ENCODE measurements at places on chromosomes 7 and 10.

DNA sequence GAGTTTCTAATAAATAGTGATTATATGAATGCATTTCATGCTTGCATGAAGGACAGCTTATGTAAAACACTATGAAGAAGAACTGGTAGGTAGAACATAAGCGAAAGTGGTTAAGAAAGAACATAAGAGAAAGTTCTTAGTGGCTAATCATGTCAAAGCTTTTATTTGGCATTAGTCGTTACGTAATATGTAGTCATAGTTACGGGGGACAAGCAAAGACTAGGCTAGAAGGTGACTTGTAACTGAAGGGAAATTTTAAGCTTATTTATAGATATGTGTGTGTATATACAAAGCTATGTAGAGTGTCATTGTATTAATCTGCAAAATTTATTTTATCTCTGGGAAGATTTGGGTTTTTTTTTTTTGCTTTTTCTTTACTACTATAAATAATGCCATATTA, 36.9 kb downstream of the CAPZA2 start:
- DNase-seq: peak; percentile 29

- no peak for DNase-seq
Measured at GRCh38 chr10:118383699-118384098, 41.6 kb upstream of the FAM204A start.

DNA sequence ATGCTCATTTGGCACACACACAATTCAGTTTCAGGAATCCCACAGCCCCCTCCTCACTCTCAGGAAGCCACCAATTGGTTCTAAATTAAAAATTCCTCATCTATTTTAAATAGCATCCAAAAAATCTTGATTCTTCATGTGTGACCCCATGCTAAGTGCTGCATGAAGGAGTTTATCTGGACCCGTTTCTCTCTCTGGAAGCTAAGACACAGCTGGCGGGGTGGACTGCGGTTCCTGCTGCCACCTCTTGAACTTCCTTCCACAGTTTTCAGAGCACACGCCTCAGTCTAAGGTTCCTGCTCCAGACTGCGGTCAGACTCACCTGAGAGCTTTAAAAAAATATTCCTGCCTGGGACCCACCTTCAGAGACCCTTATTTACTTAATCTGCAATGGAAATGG, 34.5 kb downstream of the LYZL1 start:
- no peak for DNase-seq

- DNase-seq: no peak
Measured at GRCh38 chr7:116021237-116021636, 9.3 kb downstream of the TFEC start.

- DNase-seq: no peak
Measured at GRCh38 chr7:110375068-110375467, 715.9 kb upstream of the LRRN3 start.

DNA sequence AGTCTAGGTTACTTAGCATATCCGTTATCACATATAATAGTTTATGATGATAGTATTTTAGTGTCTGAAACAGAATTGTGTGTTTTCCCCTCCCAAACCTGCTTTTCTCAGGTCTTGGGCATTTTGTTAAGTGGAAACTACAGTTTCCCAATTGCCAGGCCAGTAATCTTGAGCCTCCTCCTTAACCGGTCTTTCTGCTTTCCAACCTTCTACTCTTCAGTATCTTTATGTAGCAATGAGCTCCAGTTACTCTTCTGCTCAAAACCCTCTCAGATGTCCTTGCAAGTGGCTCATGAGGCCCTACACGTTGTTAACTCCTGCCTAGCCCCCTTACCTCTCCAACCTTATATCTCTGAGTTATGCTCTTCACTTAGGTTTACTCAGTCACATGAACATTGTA, 22.0 kb downstream of the WAC start:
- no peak for DNase-seq

- peak; percentile 53 for DNase-seq
Measured at GRCh38 chr7:127578036-127578684, 7.2 kb downstream of the GCC1 start.

- no peak for DNase-seq
Measured at GRCh38 chr7:70620333-70621055, 511.4 kb upstream of the GALNT17 start.

- DNase-seq: peak; percentile 28
Measured at GRCh38 chr10:27527666-27528295, 23.7 kb downstream of the RAB18 start.
